ENCODE measurements at places on chromosomes 16 and 17. TPM values are rescaled to one million over a fixed set of nuclear protein-coding genes. Genes with fewer than 3 reads are reported as not detected.

Gene TSPAN10
- total RNA-seq = 70.6 TPM

Gene CACNG4
- not detected for total RNA-seq

Gene TRAPPC1
- 22.1 TPM for total RNA-seq

Gene UNKL
- 7.8 TPM for total RNA-seq

Gene PPP1R27
- 0.56 TPM for total RNA-seq

Gene PSME3IP1
- total RNA-seq = 83.4 TPM

Gene KRTAP3-1
- not detected for total RNA-seq

Gene FAM83G
- 0.85 TPM for total RNA-seq

Gene CBLN1
- total RNA-seq = 0.08 TPM

Gene MVP
- total RNA-seq = 41.9 TPM

Gene SCIMP
- total RNA-seq = not detected

Gene CLEC18A
- 0.32 TPM for total RNA-seq

Gene OTOP3
- total RNA-seq = not detected

GRCh38 chr17:48613862-48614694 is 1.0 kb downstream of the HOXB8 start:
- no peak for DNase-seq

GRCh38 chr17:33245183-33245582 is 47.9 kb downstream of the ASIC2 start:
- DNase-seq = no peak

- peak; percentile 74 for DNase-seq
These were observed 25.1 kb downstream of the MINK1 start for GRCh38 chr17:4858068-4858881.

DNA sequence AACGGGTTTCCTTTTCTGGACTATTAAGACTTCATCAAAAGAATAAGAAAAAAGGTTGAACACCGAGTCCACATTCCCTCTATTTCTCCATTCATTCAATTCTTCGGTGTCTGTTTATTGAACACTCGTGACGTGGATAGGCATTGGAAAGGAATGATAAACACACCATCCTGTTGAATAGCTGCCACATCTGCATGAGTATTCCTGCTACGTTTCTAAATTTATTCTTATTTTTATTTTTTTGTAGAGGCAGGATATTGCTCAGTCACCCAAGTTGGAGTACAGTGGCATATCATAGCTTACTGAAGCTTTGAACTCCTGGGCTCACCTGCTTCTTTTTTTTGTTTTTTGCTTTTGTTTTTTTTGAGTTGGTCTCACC is 80.8 kb upstream of the CIBAR2 start:
- no peak for DNase-seq

GRCh38 chr17:17356931-17357270 is 53.7 kb downstream of the NT5M start:
- no peak for DNase-seq

GRCh38 chr16:3890091-3890490 is 9.6 kb upstream of the CREBBP start:
- DNase-seq = no peak

- peak; percentile 86 for DNase-seq
These were observed 56.7 kb downstream of the TBX4 start for GRCh38 chr17:61508912-61509311.

DNA sequence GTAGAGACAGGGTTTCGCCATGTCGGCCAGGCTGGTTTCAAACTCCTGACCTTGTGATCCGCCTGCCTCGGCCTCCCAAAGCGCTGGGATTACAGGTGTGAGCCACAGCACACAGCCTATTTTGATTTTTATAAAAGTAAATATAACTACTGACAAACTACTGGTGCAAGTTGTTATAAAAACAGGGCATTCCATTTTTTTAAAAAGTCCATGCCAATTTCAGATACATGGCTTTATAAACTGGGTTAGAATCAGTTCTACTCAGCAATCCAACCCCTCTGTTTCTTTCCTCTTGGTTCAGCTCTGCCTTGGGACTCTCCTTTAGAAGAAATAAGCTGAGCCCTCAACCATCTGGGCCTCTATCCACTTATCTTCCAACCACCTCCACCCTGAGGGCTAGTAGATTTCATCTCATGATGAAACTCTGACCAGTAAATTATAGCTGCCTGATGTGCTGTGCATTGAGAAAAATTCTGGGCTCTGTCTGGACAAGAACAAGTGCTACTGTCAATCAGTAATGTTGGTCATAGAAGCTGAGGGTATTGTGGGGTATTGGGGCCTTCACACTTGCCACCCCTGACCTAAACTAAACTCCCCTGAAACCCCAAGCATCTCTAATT is 10.2 kb downstream of the RANBP10 start:
- DNase-seq = no peak

GRCh38 chr16:73610160-73610559 is 562.2 kb upstream of the ZFHX3 start:
- no peak for DNase-seq

DNA sequence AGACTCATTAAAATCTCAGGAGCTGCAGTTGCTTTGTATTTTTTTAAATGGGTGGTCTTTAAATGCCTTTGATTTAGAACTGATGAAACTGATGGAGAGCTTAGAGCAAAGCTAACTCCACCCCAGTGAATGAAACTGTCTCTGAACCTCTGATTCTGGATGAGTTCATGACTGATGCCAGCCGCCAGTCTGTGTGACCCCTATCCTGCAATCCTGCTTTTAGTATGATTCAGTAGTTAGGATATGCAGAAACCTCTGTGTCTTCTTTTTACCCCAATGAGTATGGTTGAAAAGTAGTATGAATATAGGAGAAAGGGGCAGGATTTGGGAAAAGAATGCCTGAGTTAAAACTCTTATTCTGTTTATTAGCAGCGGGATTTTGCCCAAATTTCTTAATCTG is 12.3 kb upstream of the SALL1 start:
- no peak for DNase-seq

DNA sequence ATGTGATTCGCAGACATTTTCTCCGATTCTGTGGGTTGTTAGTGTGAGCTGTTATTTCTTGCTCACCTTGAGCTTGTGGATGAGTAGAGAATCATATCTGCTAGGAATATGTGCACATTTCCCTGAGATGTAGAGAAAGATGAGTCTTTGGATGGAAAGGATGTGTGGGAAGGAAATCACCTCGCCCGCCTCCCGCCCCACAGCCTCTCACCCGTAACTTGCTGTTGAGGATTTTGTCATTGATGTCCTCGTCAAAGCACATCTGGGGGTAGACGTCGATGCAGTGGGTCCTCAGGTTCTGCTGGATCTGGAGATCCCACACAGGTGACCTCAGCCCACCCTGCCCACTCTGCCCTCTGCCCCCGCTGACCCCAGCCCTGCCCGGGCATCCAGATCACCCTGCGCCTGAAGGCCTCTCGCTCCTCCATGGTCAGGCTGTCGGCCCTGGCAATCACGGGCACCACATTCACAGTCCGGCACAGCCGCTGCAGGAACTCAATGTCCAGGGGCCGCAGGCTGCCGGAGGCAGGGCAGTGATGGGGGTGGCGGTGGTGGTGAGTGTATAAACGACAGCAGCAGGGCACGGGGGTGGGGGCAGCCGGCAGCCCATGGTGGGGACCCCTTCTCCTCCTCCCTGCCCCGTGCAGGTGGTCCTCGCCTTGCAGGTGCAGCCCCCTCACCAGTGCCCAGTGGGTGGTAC is 4.7 kb downstream of the SEPTIN12 start:
- DNase-seq = no peak

- DNase-seq = no peak
These were observed 191.0 kb downstream of the IRF8 start for GRCh38 chr16:86089991-86090390.

GRCh38 chr17:1843947-1844346 is 14.1 kb downstream of the RPA1 start:
- no peak for DNase-seq

DNA sequence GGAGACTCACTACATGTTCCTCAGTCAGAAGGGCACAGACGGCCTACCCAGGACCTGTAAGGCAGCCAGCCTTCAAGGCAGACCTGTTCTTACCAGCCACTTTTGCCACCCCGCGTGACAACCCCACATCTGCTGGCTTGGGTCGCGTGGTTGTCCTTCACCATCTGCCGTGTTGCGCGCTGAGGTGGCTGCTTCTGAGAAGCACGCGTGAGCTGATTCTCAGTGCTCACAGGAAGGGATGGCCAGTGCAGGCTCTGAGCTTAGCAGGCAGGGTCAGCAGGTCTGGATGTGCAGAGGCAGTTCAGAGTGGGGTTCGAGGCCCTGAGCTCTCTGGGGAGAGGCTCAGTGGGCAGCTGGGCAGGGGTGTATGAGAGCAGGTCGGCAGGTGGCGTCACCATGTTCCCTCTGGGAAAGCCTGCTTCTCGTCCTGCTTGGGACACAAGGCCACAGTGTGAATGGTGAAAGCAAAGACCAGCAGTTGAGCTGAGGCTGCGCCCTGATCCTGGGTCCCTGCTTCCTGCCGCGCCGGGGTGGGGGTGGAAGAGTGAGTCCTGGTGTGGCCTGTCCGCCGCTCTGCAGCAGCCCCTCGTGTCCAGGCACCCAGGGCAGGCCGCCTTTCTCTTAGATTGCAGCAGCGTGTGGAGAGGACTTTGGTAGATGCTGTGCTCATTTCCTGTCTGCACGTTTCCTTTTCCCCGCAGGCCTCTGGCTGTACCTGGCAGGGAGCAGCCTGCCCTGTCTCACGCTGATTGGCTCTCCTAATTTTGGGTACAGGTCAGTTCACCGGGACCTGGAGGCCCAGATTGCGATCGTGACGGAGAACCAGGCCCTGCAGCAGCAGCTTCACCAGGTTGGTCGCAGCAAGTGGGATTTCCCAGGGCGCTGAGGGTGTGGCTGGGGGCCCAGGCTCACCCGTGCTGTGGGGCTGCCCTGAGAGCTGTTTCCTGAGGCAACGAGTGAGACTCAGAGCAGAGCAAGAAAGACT is 36.0 kb downstream of the PGS1 start:
- no peak for DNase-seq

- no peak for DNase-seq
These were observed 21.0 kb downstream of the FBXO39 start for GRCh38 chr17:6796887-6797490.

GRCh38 chr17:6651919-6652452 is 424 bp downstream of the C17orf100 start:
- no peak for DNase-seq

GRCh38 chr16:10080051-10080772 is 102.0 kb downstream of the GRIN2A start:
- peak; percentile 81 for DNase-seq

- DNase-seq = no peak
These were observed 127.3 kb downstream of the CDRT15L2 start for GRCh38 chr17:20706751-20707373.

DNA sequence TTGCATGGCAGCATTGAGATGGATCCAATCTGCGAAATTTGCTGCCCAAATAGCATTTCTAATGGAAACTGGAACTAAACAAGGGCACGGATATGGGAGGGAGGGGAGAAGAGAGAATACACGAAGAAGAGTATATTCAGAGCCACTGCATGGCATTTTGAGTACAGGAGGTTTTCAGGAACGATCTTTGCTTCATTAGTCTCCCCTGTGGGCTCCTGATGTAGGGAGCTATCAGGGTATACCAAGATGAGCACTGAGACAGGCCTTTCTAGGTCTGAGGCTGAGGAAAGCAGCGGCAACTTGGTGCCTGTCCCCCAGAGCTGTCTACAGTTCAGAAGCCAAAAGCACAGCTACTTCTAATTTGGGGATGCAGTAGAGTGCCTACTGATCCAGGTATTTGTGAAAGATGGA is 257.7 kb upstream of the PMFBP1 start:
- no peak for DNase-seq

GRCh38 chr17:44767493-44767892 is 8.7 kb downstream of the ADAM11 start:
- DNase-seq = no peak

GRCh38 chr16:83206426-83206825 is 579.7 kb downstream of the CDH13 start:
- no peak for DNase-seq

DNA sequence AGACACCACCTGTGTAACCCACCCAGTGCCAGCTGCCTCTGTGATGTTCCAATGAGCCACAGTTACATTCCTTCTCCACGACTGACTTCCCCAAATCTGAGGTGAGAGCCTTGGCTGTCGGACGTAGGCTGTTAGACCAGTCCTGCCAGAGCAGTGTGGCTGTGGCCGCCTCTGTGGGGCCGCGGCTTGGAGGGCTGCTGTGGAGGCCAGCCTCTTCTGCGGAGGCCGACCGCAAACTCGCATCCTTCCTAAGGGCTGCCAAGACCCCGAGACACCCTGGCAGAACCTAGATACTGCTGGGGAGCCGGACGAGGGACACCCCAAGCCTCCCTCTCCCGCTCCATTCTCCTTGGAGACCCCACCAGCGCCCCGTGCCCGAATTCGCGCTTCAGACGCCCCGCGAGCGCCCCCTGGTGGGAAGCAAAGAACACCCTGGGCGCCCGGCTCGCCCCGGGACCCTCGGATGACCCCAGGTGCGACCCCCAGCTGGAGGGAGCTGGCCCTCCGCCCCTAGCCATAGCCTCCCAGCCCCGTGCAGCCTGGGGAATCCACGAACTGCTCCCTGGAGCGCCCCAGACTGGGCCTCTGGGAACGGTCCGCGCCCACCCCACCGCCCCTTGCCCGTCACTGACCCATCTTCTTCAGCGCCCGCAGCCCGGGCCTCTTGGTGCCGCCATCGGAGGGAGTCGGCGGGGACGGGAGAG is 547 bp downstream of the PLCD3 start:
- peak; percentile 31 for DNase-seq

DNA sequence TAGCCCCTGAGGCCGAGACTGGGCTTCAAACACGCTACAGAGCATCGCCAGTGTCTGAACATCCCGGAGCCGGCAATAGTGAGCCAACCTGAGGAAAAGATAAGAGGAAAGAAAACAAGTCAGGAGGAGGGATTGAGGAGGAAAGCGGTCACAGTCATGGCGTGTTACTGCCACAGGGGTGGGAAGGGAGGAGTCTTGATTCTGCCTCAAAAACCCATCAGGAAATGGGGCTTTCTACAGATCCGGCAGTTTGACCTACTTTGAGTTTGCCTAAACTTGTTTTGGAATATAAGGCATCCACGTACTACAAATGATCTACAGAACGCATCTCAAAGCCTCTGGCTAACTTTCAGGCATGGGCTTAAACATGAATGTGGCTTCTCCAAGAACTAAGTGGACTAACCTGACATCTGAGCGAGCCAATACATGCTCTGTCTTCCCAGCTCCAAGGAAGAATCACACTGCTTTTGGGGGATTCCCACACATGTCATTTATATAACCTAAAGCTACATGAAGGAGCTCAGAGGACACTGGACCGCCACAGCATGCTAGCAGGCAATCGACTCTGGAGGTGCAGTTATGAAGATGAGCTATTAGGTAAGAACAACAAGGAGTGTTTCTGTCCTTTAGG is 96.6 kb downstream of the WDR59 start:
- DNase-seq = no peak

- DNase-seq = peak; percentile 59
These were observed 10.5 kb upstream of the TSPOAP1 start for GRCh38 chr17:58338841-58339754.

GRCh38 chr16:15639061-15639568 is 3.8 kb downstream of the MARF1 start:
- no peak for DNase-seq
